ENCODE measurements at places on chromosomes 13 and 19.

- no peaks in the 10 kb centered on the region for H3K4me1 ChIP-seq
- no peaks in the 10 kb centered on the region for H3K27me3 ChIP-seq
- H3K27ac ChIP-seq, result no peak overlapping the region
- H3K4me3 ChIP-seq, result no peak overlapping the region
- H3K36me3 ChIP-seq, result no peaks in the 10 kb centered on the region
Observed at GRCh38 chr19:56687031-56687430, 15.5 kb upstream of the ZNF835 start.

DNA sequence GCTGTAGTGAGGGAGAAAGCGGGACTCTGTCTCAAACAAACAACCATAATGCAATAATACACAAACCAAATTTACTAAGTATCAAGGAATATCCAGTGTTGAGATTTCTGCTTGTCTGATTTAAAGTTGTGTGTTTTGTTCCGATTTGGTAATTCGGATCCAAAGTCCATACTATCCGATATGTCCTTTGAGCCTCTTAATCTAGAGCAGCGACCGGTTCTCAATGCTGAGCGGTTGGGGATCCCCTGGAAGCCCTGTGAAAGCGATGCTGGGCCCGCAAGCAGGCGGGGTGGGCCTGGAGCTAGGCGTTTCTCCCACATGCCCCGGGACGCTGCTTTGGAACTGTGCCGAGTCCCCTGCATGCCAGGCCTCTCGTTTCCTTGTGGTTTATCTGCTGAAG, 20.2 kb downstream of the C19orf44 start:
- H3K36me3 ChIP-seq, result peaks cover 41% of the 10 kb centered on the region
- H3K27me3 ChIP-seq, result no peaks in the 10 kb centered on the region
- peaks cover 10% of the 10 kb centered on the region for H3K4me1 ChIP-seq
- no peak for DNase-seq

DNA sequence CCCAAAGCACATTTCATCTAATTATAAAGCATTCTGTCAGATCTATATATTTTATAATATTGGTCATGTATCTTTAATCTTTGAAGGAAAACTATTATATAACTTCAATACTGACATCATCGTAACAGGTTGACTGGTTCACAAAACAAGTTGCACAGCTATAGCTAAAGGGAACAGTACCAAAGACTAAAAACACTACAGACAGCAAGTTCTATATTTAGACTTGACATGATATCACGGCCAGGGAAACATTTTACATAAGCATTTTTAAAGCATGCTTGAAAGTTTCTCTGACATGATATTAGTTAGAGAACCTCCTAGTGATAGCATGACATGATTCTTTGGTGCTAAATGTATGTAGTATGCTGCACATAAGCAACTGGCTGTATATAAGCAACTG, 182.5 kb downstream of the NDFIP2 start:
- DNase-seq, result no peak
- H3K4me1 ChIP-seq, result no peaks in the 10 kb centered on the region
- no peak overlapping the region for H3K27ac ChIP-seq
- H3K36me3 ChIP-seq, result no peaks in the 10 kb centered on the region
- H3K27me3 ChIP-seq, result peaks cover 9% of the 10 kb centered on the region

GRCh38 chr13:97505017-97505416, 71.0 kb downstream of the RAP2A start:
- H3K27me3 ChIP-seq, result no peaks in the 10 kb centered on the region
- no peaks in the 10 kb centered on the region for H3K4me1 ChIP-seq
- H3K27ac ChIP-seq, result no peak overlapping the region
- no peak for DNase-seq

DNA sequence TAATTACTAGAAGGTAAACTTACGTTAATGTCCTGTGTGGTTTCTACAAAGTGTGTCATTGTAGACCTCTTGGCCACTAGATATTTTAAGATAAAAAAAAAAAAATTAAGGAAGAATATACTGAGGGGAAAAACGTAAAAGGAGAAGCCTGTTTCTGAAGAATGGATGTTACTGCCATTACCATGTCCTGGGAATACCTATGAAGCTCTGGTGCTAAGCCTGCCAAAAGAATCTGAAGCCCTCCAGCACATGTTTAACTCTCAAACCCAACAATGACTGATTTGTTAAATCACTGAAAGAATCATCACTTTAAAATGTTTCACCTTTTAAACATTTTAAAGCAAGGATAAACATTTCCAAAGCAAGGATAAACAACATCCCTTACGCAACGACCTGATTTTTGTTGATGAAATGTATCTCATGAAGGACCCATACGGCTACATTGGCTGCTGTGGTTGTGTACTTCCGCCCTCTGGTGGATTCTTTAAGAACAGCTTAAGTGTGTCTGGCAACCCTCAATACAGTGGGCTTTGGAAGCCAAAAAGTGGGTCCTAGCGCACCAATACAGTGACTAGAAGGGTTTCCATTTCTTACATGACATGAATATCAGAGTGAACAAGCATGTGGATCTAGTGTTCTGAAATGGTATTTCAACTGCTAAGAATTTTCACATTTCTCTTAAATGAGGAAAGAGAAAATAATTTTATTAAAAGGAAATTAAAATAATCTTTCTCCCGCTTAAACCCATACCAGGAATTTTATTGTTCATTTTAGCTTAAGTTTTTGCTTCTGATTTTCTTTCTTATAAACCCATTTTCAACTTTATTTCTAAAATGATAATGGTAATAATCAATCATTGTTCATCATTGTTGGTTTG, 74.5 kb upstream of the RAP2A start:
- H3K36me3 ChIP-seq, result peaks cover 39% of the 10 kb centered on the region
- no peak overlapping the region for H3K27ac ChIP-seq
- H3K27me3 ChIP-seq, result no peaks in the 10 kb centered on the region
- no peak overlapping the region for H3K4me3 ChIP-seq
- H3K4me1 ChIP-seq, result no peaks in the 10 kb centered on the region

DNA sequence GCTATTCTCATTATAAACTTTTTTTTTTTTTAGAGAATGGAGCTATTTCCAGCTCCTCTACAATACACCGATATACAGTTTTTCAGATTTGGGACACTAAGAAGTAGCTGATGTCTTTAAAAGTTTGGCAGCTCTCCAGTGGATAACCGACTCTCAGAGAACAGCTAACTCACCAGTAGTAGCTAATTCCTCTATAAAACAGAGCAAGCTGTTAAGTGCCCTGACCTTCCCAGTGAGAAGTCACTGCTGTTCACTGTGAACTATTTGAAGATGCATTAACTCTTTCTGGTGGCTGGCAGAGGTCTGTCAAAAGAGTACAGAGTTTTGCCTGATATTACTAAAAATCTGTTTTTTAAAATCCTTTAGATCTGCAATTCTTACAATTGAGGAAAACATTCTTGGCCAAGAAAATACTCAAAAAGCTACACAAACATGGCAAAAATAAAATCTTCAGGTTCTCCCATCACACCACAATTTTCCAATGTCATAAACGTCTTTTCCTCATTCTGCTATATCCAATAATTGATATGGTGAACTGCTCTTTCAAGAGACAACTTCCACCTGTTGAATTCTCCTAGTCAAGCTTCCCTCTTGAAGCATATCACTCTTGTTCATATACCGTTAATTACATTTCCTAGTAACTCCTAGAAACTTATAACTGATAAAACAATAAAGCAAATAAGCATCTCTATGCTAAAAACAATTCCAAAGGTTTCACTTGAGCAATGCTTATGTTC, 44.2 kb downstream of the TBC1D4 start:
- H3K27ac ChIP-seq, result no peak overlapping the region
- H3K36me3 ChIP-seq, result no peaks in the 10 kb centered on the region
- H3K27me3 ChIP-seq, result no peaks in the 10 kb centered on the region
- no peak for DNase-seq

DNA sequence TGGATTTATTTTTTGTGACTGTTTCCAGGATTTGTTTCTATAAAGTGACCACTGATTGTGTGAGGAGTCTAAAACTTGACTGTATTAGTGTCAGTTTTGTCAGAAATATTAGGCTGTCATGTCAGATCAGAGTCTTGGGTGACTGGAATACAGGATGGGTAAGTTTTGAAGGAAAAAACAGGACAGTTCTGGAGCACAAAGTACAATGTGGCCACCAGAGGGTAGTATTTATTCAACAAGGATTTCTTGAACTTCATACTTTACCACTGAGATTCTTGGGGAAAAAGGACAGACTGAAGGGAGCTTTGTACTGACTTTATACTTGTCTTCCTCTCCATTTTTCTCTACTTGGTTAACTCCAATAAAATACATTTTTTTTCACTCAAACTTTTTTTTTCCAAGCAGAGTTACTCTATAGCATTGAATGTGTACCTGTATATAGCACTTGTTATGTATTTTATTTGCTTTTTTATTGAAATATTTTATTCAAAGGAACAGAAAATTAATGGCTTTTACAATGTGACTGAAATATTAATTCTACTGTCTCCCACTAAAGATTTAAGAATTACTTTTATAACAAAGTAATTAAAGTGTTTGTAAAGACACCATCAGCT, 51.1 kb downstream of the LMO7 start:
- no peaks in the 10 kb centered on the region for H3K4me1 ChIP-seq
- no peak overlapping the region for H3K27ac ChIP-seq
- no peaks in the 10 kb centered on the region for H3K27me3 ChIP-seq
- DNase-seq, result no peak
- no peaks in the 10 kb centered on the region for H3K36me3 ChIP-seq
- H3K4me3 ChIP-seq, result no peak overlapping the region

- no peaks in the 10 kb centered on the region for H3K27me3 ChIP-seq
- peak overlapping the region; percentile 88 for H3K27ac ChIP-seq
- no peak for DNase-seq
- H3K4me1 ChIP-seq, result peaks cover 77% of the 10 kb centered on the region
- peak overlapping the region; percentile 55 for H3K4me3 ChIP-seq
Observed at GRCh38 chr19:42282819-42283187, 13.8 kb downstream of the CIC start.

DNA sequence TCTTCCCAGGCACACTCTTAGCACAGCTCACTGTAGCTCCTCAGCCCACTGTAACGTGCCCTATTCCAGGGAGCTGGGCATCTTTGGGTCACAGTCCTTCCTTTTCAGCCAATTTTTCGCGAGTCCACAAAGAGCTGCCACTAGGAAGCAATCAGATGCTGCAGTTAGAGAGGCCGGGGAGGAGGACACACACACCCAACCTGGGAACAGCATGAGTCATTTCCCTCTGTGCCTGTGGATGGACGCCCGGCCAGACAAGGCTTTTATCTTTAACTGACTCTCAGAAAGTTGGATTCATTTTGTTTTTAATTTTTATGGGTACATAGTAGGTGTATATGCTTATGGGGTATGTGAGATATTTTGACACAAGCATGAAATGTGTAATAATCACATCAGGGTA, 918.6 kb downstream of the UQCRFS1 start:
- no peak overlapping the region for H3K27ac ChIP-seq
- no peak for DNase-seq
- no peak overlapping the region for H3K4me3 ChIP-seq
- no peaks in the 10 kb centered on the region for H3K4me1 ChIP-seq

DNA sequence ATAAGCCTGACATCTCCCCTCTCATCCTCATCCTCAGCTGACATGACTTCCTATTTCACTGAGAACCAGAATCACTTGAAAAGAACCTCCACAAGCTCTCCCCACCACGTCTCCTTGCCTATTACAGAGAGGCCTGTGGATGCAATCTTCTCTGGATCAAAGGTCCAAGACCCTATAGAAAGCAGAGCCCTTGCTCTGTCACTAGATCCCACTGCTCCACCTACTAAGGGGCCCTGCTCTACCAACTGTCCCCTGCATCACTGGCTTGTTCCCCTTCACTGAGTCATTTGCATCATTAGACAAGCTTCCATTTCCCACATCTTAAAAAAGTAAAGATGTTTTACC, 40.8 kb downstream of the RCBTB2 start:
- peaks cover 11% of the 10 kb centered on the region for H3K36me3 ChIP-seq
- peak overlapping the region; percentile 57 for H3K27ac ChIP-seq
- DNase-seq, result no peak
- H3K4me1 ChIP-seq, result peaks cover 57% of the 10 kb centered on the region
- H3K27me3 ChIP-seq, result no peaks in the 10 kb centered on the region

- H3K27me3 ChIP-seq, result no peaks in the 10 kb centered on the region
- no peak for DNase-seq
- H3K4me1 ChIP-seq, result peaks cover 11% of the 10 kb centered on the region
- peaks cover 3% of the 10 kb centered on the region for H3K36me3 ChIP-seq
Observed at GRCh38 chr19:40357640-40358039, 9.1 kb downstream of the PLD3 start.

DNA sequence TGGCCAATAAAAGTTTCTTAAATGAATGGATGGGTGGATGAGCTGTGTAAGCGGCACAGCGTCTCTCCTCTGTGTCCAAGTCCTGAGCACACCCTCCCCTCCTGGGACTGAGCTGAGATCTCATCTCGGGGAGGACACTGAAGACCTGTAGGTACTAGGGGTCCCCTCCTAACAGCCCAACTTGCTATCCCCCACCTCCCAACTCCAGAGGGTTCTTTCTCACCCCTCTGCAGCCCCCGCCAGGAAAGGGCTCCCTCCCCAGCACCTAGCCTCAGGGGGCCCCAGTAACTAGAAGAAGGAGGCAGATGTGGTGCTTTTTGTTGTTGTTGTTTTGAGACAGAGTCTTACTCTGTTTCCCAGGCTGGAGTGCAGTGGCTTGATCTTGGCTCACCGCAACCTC, 1.1 kb upstream of the NANOS3 start:
- peaks cover 26% of the 10 kb centered on the region for H3K4me1 ChIP-seq
- H3K36me3 ChIP-seq, result no peaks in the 10 kb centered on the region
- H3K4me3 ChIP-seq, result no peak overlapping the region
- H3K27me3 ChIP-seq, result peaks cover 3% of the 10 kb centered on the region

GRCh38 chr19:11247391-11247790, 8.0 kb downstream of the ANGPTL8 start:
- peaks cover 9% of the 10 kb centered on the region for H3K4me1 ChIP-seq
- H3K27ac ChIP-seq, result no peak overlapping the region
- no peaks in the 10 kb centered on the region for H3K36me3 ChIP-seq
- no peaks in the 10 kb centered on the region for H3K27me3 ChIP-seq
- no peak overlapping the region for H3K4me3 ChIP-seq

- no peaks in the 10 kb centered on the region for H3K36me3 ChIP-seq
- no peak overlapping the region for H3K4me3 ChIP-seq
- DNase-seq, result no peak
- H3K27me3 ChIP-seq, result no peaks in the 10 kb centered on the region
- no peaks in the 10 kb centered on the region for H3K4me1 ChIP-seq
Observed at GRCh38 chr13:47463002-47463401, 538.1 kb downstream of the SUCLA2 start.

DNA sequence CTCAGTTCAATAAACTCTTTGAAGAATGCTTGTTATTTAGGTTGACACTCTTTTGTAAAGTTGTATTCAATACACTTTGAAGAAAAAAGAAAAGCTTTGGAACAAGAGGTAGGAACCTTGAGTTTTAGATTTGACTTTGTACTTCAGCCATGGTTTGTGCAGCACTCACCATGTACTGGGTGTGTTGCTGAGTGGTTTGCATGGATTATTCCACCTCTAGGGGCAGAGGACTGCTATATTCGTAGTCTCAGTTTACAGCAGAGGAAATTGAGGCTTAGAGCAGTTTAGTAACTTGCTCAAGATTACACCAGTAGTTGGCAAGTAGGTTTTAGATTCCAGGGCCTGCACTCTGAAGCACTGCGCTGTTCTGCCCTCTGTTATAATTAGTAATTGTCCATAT, 68.8 kb downstream of the DNAJC3 start:
- H3K27ac ChIP-seq, result no peak overlapping the region
- no peaks in the 10 kb centered on the region for H3K27me3 ChIP-seq
- no peak for DNase-seq
- H3K36me3 ChIP-seq, result peaks cover 4% of the 10 kb centered on the region
- no peak overlapping the region for H3K4me3 ChIP-seq

- H3K4me3 ChIP-seq, result no peak overlapping the region
- no peaks in the 10 kb centered on the region for H3K36me3 ChIP-seq
- no peaks in the 10 kb centered on the region for H3K4me1 ChIP-seq
Observed at GRCh38 chr19:8138201-8138600, 11.2 kb downstream of the FBN3 start.

GRCh38 chr13:39612023-39612637, 9.1 kb upstream of the LHFPL6 start:
- H3K4me1 ChIP-seq, result no peaks in the 10 kb centered on the region
- H3K27me3 ChIP-seq, result peaks cover 4% of the 10 kb centered on the region
- peak; percentile 71 for DNase-seq
- H3K27ac ChIP-seq, result no peak overlapping the region
- H3K4me3 ChIP-seq, result no peak overlapping the region
- H3K36me3 ChIP-seq, result no peaks in the 10 kb centered on the region

Measured in CD4-positive, alpha-beta T cell (primary cell).